ENCODE measurements at places on chromosomes 1 and 21.

DNA sequence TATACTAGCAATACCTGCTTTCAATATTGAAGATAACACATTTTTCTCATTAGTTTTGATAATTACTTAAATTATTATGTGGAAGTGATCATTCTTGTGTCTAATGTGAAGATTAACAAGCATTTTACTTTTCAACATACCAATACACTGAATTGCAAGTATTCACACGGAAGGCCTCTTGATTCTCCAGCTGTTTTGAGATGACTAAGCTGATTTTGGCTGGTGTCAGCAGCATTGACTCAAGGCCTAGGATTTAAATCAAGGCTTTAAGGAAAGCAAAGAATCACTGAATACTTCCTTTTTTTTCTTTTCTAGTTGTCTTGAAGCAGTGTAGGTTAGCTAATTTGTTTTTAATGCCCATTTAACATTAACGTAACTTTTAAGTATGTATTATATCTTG, 373.7 kb downstream of the SRGAP2C start:
- DNase-seq, result no peak

- no peak for DNase-seq
These were observed 206.0 kb upstream of the USP24 start for GRCh38 chr1:55420929-55421716.

DNA sequence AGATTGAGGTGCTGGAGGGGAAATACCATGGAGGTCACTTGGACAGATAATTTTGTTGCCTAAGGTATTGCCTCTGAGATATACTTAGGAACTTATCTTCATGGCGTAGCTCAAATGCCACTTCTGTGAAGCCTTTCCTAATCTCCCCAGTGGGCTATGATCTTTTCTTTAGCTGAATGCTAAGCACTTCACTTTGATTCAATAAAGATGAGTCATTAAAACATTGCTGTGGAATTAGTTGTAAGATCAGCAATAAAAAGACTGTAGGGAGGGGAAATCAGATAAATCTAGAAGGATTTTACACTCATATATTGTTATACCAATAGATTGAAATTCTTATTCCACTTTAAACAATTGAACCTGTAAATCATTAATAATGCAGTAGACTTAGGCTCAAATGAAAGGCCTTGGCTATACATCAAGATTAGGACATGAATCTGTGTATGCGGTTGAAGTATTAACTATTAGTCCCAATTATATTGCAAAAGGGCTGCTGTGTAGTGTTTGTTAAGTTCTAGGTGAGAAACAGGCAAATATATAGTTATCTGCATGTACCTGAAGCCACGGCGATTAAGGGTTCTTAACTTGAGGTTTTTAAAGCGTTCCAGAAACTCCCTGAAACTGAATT, 19.2 kb upstream of the MAGOH start:
- no peak for DNase-seq

GRCh38 chr1:30532621-30533020, 190.8 kb downstream of the MATN1 start:
- no peak for DNase-seq

DNA sequence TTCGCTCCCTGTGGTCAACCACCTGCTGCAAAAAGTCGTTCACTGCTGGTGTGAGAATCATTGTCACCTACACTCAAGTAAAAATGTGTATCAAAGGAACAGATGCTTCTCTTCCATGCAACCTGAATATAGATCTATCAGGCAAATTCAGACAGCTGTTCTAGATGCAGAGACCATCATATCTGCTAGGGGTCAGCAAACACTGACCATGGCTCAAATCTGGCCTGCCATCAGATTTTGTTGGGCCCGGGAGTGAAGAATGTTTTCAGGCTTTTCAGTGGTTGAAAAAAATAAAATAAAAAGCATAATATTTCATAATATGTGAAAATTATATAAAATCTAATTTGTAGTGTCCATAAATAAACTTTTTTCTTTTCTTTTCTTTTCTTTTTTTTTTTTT, 199.6 kb downstream of the RGS7 start:
- DNase-seq, result no peak

DNA sequence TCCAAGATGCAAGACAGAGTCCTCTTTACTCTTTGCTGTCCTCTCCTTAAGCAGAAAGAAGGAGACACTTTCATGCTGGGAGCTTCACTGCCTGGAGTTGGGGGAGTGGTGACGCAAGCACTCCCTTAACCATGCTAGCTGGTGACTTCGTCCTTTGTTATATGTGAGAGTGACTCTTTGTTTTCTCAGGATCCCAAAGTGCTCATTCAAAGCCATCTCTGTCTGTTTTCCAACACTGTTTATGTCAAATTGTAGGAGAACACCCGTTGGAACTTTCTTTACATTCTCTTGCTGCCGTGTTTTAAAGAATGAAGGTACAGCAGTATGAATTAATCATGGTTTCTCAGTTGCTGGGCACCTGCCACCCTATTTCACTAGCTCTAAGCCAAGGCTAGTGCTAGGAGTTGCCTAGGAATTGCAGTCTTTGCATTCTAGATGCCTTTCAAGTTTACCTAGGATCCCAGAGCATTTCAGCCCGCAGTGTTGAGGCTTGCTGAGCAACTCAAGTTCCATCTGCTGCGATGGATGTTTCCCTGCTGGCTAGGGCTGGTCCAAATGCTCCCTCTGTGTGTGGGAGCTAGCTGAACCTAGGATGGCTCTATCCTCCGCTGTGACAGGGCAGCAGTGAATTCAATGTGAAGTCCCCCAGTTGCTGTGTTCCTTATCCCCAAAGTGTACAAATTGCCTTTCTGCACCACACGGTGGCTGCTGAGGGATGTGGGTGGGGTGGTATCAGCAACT, 82.6 kb upstream of the GPR52 start:
- DNase-seq, result no peak

GRCh38 chr1:228006034-228006785, 588 bp upstream of the WNT3A start:
- DNase-seq, result no peak

GRCh38 chr21:27693376-27693775, 726.5 kb upstream of the ADAMTS5 start:
- no peak for DNase-seq

DNA sequence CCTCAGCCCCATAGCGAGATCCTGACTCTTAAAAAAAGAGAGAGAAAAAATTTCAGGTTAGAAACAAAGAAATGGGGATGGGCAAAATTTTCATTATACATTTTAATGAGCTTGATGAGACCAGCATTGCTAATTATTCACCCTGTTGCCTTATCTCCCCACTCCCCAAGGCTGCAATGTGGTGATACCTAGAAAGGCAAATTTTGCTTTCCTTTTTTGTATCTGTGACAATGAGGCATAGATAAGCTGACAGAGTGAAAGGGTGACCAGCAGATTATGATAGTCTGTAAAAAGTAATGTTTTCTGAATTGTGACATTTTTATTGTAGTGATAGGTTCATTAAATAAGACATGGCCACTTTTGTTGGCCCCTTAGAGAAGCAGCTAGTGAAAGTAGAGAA, 12.9 kb downstream of the SRRM1 start:
- no peak for DNase-seq

- no peak for DNase-seq
These were observed 166.4 kb downstream of the RUNX1 start for GRCh38 chr21:34882719-34883131.

GRCh38 chr1:113156368-113156767, 83.4 kb downstream of the LRIG2 start:
- DNase-seq, result no peak

GRCh38 chr21:19368944-19369343, 965.4 kb upstream of the TMPRSS15 start:
- DNase-seq, result no peak

- DNase-seq, result no peak
These were observed 63.7 kb downstream of the TENT5C start for GRCh38 chr1:117669572-117669971.

- no peak for DNase-seq
These were observed 33.0 kb upstream of the H6PD start for GRCh38 chr1:9201401-9202239.

DNA sequence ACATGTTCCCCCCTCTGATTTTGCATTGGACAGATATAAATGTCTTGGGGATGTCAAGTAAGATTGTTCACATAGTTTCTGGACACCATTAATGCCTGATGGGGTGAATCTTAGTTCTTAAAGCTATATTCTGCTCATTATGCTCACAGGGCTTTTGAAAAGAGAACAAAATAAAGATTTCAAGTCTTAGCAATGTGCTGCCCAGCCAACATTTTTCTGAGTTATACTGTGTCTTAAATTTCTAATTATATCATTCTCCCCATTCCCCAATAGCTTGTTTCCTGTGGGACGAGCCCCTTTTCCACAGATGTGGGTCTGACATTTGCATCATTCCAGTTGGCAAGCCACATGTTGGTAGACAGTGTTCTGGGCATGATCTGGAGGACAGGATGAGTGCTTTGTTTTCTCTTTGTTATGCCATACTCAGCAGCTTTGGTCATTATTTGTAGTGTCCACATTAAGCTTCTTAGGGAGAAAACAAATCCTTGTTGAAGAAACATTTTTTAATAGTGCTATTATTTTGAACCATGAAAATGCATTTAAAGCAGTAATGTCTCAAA, 32.8 kb downstream of the MTARC1 start:
- DNase-seq, result no peak

DNA sequence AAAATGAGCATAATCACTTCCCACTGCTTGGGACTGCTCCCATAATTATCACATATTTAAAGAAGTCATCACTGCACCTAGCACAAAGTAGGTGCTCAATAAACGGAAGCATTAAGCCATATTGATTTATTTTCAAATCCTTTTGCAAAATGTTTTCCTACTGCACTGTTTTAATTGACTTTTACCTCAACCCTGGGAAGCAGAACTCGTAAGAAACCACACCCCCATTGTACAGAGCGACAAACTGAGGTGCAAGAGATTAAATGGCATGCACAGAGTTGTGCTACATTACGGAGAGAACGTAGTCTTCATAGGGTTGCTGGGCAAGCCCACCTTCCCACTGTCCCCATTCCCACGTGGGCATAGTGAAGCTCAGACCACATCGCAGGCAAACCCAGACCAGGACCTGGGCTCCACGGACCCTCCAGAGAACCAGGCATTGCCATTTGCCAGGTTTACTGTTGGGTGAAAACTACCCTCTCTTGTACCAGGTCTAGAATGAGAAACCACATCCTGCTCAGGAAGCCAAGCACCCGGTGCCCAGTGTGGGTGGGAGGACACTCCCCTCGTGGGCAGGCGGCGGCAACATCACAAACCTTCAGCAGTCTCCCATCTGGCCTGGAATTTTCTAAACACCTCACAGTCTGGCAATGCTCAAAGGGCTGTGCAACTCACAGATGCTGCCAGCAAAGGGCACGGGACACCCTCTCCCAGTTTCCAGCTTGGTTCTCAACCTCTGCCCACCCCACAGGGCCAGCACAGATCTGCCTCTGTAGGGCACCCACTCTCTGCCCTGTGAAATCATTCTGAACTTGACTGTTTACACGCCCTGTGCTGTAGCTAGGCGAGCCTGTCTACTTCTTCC, 8.2 kb downstream of the IFFO2 start:
- no peak for DNase-seq

DNA sequence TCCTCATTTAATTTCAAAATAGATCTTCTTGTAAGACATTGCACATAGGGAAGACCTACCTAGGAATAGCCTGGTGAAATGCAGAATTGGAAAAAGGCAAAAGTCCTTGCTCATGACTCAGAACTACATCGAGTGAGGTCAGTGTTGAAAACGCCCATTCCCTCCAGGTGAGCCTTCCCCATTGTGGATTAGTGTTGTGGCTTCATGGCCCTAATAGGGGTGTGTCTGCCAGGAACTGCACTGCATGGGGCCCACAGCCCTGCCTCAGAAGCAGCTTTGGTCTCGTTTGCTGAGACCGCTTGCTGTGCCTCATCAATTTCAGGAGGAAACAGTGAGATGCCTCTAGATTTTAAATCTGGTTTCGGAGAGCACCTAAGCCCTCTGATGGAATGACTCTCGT, 17.0 kb downstream of the TFF3 start:
- no peak for DNase-seq

GRCh38 chr1:57536749-57537423, 113.0 kb upstream of the DAB1 start:
- no peak for DNase-seq

DNA sequence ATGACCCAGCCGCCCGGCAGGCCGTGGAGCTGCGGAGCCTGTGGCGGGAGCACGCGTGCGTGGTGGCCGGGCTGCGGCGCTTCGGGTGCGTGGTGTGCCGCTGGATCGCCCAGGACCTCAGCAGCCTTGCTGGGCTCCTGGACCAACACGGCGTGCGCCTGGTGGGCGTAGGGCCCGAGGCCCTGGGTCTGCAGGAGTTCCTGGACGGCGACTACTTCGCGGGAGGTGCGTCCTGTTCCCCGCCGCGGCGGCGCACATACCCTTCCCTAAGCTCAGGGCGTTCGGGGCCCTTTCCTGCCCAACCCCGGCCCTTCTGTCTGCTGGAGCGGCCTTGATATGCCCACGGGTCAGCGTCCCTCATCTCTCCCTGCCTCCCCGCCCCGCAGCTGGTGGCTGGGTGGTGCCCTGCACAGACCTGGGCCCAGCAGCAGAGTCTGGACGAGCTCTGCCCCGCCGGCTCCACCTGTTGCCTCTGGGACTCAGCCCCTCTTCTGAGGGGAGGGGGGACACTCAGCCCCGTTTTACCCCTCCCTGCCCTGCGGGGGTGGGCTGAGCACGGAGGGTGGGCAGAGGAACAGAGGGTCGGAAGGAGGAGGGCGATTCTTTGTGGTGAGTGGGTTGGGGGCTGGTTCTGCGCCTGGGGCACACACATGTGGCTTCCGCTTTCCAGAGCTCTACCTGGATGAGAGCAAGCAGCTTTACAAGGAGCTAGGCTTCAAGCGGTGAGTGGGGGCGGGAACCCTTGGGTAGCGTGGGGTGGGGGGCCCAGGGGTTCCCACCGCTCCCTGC, 688 bp downstream of the PRXL2B start:
- DNase-seq, result no peak

GRCh38 chr21:42513985-42514882, 582 bp downstream of the SLC37A1 start:
- no peak for DNase-seq

GRCh38 chr1:19946331-19946751, 22.9 kb upstream of the PLA2G2E start:
- no peak for DNase-seq

DNA sequence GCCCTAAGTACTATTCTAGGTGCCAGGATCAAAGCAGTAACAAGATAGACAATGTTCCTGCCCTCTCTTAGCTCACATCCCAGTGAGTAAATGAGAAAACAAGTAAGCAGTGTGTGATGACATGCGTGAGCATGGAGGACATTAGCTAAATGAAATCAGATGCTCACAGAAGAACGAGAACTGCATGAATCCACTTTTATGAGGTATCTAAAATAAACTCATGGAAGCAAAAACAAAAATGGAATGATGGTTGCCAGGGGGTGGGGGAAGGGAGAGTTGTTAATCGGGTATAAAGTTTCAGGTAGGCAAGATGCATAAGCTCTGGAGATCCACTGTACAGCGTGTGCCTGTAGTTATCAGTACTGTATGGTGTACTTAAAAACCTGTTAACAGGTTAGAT, 195.1 kb downstream of the HHAT start:
- no peak for DNase-seq
